Ecto neural progenitor cell (in vitro differentiated cells): ENCODE measurements at places on chromosomes 12 and 14.

- DNase-seq: no peak
These were observed 41.9 kb downstream of the PTGER2 start for GRCh38 chr14:52356025-52356424.

GRCh38 chr12:76080729-76081415 lies 3.6 kb downstream of the NAP1L1 start:
- no peak for DNase-seq

DNA sequence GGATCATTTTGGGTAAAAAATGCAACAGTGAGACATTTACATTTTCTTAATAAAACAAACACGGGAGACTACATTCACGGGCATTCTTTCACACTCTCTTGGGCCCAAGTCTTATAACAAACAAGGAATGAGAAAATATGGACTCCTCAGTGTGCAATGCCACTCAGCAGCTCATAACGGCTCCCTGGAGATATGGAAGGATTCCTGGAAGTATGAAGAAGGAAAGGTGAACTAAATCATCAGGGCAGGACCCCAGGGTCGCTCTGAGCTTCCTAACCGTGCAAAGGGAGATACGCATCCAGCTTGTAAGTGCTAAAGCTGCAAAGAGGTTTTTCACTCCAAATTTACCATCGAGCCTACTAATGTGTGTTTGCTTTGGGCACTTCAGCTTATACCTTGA lies 33.5 kb upstream of the CCDC91 start:
- DNase-seq: no peak

- DNase-seq: no peak
These were observed 15.5 kb upstream of the ENDOU start for GRCh38 chr12:47740606-47741339.

- no peak for DNase-seq
These were observed 297.0 kb downstream of the PCNX1 start for GRCh38 chr14:71204231-71204630.

GRCh38 chr14:96602186-96602585 lies 100.0 kb downstream of the PAPOLA start:
- DNase-seq: no peak

DNA sequence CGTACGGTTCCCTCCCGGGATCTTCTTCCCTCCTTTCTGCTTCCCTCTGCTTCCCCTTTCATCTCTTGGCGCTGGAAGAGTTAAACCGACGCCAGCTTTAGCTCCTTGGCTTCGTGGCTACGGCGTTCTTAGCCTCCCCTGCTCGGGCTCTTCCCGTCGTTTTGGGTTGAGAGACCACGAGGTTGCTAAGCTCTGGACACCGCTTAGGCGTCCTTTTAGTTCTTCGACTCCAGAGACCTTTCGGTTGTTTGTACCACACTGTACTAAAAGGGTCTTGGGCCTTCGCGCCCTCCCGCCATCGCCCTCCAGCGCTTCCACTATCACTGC lies 545 bp downstream of the CPSF2 start:
- DNase-seq: no peak

DNA sequence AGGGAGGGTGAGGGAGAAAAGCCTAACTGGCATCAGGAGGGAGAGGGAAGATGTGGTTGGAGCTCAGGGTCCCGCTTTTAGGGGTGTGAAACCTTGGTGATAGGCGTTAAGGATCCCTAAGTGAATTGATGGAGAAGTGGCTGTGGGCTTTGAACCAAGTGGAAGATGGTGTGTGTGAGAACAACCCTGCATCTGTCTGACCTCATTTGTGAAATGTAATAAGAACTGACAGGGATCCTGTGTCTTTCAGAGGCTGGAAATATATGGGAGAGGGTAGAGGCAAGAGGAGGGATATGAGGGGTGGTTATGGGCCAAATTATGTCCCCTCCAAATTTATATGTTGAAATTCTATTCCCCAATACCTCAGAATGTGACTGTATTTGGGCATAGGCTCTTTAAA lies 63.8 kb upstream of the NRXN3 start:
- no peak for DNase-seq

GRCh38 chr12:127559349-127560040 lies 707.5 kb upstream of the TMEM132C start:
- no peak for DNase-seq
